ENCODE measurements at places on chromosomes 1 and 21.

DNA sequence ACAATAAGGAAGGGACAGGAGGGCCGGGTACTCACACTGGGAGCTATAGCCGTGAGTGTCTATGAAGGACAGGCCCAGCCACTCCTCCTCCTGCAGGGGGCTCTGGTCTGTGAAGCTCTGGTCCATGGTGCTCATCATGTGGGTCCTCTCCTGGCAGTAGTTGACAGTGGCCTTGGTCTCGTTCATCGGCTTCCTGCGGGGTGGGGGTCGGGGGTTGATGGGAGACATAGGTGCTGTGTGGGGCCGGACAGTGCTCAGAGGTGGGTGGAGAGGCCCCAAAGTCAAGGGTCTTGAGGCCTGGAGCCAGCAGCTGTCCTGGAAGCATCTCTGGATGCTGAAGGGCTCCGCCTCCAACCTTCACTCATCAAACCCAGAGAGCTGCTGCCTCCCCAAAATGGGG is 260.4 kb downstream of the PTPRU start:
- no peak for DNase-seq

GRCh38 chr1:20708057-20708456 is 9.8 kb downstream of the KIF17 start:
- no peak for DNase-seq

DNA sequence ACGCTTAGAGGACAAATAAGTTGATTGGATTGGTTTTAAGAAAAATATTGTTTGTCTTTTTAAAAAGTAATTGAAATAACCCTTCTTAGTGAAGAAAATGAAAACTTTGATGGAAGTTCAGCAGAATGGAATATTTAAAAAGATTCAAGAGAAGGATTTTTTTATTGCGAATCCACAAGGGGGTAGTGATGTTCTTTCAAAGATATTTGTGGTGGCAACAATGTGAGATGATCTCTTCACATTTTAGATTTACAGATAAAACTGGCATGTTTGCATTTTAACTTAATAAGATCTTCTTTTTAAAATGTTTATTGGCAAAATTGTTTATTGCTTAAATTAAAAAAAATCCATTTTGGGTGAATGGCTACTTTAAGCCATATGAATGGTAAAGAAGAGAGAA is 8.9 kb downstream of the CAMTA1 start:
- DNase-seq = peak; percentile 57

- DNase-seq = peak; percentile 85
These were observed 210.3 kb downstream of the SLC35F3 start for GRCh38 chr1:234114648-234115307.

DNA sequence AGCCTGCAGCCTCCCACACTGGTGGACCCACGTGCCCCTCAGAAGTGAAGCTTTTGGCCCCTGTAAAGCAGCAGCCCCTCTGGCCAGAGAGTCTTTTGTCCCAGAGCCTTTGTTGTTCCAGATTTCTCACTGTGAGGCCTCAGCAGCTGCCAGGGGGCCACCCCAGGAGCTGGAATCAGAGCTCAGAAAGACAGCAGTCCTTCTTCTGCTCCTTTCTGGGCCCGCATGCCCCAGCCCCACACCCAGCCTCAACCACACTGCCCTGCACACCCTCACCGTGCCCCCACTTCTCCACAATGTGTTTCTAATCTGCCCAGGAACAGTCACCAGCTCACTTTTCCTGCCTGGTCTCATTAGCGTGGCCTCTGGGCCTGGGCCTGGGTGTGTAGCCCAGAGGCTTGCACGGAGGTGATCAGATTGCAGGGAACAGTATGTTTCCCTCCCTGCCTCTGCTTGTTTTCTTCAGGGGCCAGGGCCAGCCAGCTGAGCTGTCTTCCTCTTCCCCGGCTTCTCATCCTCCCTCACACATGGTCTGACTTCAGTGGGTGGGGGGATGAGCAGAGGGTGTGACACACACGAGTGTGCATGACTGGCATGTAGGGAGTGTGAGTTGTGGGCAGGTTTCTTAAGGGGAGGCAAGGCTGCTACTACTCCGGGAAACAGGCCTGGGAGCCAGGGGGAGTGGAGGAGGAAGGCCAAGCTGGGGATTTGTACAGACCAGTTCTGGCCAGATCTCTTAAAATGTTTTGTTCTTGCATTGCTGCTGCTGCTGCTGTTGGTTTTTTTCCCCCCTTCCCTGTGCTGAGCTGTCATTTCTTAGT is 82.5 kb upstream of the ZNF648 start:
- peak; percentile 82 for DNase-seq

- DNase-seq = peak; percentile 83
These were observed 328.4 kb downstream of the ZP4 start for GRCh38 chr1:237562242-237562823.

DNA sequence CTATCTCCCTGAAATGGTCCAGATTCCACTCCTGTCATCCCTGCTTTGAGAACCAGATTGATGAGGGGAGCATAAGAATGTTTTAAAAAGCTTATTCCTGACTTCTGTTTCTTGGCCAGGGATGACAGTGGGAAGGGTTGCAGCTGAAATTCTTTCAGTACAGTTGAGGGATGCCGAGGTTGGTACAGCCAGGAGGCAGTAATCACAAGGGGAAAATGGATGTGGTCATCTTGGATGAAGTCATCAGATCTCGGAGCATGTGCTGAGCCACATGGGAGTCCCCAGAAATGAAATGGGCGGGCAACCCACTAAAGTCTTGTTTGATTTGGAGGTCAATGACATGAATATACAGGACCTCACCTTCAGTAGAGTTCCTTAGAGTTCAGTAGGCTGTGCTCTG is 18.7 kb upstream of the PLA2G2E start:
- peak; percentile 22 for DNase-seq

- DNase-seq = no peak
These were observed 24.5 kb upstream of the GNPAT start for GRCh38 chr1:231216498-231216897.

GRCh38 chr21:14550135-14550534 is 4.0 kb upstream of the SAMSN1 start:
- peak; percentile 85 for DNase-seq

- DNase-seq = peak; percentile 80
These were observed 179.1 kb downstream of the PSMG1 start for GRCh38 chr21:39003982-39004633.

GRCh38 chr1:26043765-26044164 is 2.2 kb downstream of the SLC30A2 start:
- DNase-seq = no peak

- DNase-seq = no peak
These were observed 797 bp upstream of the RSPH1 start for GRCh38 chr21:42496839-42497202.

DNA sequence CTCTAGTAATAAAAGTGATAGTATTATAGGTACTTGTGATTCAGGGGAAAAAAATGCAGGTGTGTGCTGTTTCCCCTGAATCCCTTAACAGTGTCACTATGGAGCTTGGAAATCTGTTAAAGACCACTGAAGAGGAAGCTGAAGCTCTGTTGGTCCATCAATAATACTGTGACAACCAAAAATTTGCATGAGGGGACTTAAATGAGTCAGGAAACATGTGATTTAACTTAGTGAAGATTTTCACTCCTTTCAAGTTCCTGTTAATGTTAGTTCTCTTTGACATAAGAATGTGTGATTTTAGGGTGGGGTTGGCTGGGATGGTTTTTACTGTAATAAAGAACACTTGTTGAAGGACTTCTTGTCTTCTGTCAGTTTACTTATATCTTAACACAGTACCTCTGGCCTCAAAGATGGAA is 32.0 kb downstream of the VANGL2 start:
- DNase-seq = peak; percentile 67

DNA sequence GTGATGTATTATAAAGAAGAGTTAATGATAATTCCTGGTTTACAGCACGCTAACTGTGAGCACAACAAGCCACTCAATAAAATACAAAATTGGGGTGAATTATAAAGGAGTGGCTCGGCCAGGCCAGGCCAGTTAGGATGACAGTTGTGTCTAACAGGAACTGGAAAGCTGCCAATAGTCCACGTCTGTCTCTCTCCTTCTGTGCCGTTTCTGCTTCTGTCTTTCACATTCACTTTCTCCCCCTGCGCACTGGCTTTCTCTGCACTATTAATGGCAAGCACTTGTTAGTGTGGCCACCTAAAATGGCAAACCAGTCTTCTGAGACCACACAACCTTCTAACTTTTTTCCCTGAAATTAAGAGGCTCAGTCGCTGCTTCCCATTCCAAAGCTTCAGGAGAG is 394.3 kb downstream of the NTNG1 start:
- peak; percentile 59 for DNase-seq

DNA sequence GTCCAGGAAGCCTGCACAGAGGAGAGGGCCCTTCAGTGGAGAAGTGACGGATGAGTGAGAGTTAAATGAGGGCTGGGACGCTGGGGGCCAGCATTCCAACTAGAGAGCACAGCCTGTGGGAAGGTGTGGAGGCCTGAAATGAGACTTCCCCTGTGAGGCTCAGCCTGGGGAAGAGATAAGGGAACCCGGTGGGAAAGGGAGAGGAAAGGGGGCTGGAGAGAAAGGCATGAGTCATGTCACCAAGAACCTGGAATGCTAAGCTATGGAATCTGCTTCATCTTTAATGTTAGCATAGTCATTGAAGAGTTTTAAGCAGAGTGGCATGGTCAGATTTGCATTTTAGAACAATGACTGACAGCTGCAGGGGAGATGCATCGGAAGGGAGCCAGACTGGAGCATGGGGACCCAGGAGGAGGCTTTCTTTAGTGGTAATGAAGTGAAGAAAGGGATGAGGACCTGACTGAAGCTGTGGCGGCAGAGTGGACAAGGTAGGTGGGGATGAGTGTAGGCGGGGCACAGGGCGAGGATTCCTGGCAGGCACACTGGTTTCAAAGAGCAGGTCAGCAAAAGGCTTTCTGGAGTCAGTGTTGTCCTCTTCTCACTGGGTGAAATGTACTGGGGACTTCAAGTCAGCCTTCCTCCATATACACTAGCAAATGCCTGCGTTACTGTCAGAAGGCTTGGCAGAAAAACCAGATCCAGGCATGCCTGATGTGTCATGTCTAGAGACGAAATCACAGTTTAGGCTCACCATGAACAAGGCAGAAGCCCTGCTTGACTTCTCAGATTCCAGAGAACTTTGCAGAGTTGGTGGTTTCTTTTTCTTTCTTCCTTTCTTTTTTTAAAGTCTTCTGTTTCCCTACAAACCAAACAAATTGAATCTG is 8.0 kb downstream of the RGL1 start:
- no peak for DNase-seq

- no peak for DNase-seq
These were observed 217.6 kb upstream of the NFIA start for GRCh38 chr1:60864722-60865121.

DNA sequence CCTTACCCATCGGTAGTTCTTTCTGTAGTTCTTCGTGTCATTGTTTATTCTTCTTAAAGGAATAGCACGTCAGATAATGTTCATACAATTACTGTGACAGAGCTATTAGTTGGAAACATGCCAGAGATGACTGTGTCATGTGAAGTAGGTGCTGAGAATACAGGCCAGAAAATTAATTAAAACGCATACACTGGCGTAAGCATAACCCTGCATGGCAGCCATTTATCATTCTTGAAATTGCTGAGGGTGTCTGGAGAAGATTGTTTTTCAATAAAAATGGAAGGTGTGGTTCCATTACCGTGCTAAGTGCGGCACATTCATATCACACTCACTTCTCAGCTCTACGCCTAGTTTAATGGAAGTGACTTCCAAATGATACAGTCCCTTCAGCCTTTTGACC is 7.8 kb downstream of the ETS2 start:
- DNase-seq = no peak

- DNase-seq = peak; percentile 94
These were observed 99.2 kb downstream of the CTH start for GRCh38 chr1:70509996-70510876.

DNA sequence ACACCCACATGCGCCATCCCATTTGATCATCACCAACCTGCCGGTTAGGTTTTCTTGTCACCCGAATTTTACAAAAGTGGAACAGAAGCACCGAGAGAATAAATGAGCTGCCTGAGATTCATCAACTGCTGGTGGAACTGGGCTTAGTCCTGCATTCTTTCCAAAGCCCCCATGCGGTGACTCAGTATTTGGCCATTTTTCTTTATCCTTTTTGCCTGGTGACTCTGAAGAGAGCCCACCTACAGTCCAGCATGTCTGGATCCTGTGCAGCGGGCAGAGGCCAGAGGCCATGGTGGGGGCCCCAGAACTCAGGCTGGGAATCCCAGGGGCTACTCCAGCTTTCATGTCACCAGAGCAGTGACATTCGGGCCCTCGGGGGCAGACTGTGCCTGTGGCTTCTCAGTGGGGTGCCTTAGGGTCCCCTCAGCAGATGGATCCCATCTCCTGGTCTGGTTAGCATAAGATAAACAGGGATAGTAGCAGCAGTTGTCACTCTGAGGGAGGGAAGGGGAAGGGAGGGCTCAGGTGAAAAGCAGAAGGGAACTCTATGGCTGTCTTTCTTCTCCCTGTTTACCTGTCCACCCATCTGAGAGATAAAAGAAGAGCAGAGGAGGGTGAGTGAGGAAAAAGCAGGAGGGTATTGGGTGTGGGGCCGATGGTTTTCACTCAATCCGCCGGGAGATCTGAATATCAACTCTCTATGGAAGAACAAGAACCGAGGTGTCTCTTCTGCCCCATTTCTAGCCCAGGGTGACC is 63.2 kb downstream of the KIF26B start:
- no peak for DNase-seq

DNA sequence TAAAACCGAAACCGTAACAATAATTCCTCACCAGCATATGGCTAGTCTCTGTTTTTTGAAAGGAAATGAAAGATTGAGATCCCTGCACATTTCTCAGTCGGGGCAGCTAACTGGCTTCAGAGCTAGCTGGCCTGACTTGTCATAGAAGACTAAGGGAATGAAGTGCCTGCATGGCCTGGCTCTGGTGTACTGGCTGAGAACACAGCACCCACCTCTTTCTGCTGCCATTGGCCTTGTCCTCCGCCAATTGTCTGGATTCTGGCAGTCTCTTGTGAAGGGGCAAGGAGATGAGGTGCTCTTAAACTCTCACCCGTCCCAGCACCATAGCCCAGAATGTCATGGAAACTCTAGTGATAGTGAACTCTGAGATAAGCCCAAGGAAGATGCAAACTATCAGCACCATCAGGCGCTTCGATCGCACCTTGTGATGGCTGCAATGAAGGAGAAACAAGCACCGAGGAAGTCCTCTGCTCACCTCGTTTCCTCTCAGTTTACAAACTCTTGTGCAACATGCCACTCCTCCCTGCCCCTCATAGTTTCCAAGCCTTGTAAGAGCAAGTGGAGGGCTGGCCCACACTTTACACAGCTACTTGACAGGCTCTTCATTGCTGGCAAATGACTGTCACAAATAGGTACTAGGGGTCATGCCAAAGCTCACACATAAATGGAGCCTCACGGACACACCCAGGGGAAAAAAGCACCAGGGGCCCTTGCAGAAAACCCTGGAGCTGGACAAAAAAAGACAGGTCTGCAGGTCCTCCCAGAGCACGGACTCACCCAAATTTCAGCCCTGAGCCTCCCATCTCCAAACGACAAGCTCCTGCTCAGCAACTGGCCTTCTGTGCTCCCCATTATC is 16.4 kb downstream of the INPP5B start:
- DNase-seq = peak; percentile 13

- DNase-seq = no peak
These were observed 9.6 kb downstream of the DISC1 start for GRCh38 chr1:231636157-231636556.

GRCh38 chr21:24220446-24220845 is 1386.8 kb downstream of the MRPL39 start:
- DNase-seq = no peak

GRCh38 chr1:68010090-68010489 is 40.3 kb downstream of the DIRAS3 start:
- peak; percentile 15 for DNase-seq

- DNase-seq = no peak
These were observed 133.4 kb upstream of the FGGY start for GRCh38 chr1:59163268-59164092.

All from suppressor macrophage treated with lipopolysaccharide for 1 hour (primary cell).